Natural killer cell treated with Interleukin-12 subunit alpha and Interleukin-12 subunit beta and Interleukin-15 and Interleukin-18, amount 100 ng/mL, for 72 hours (primary cell): ENCODE measurements at places on chromosomes 12 and 14.

GRCh38 chr14:92154283-92154942 is 32.6 kb downstream of the CPSF2 start:
- DNase-seq, result no peak

DNA sequence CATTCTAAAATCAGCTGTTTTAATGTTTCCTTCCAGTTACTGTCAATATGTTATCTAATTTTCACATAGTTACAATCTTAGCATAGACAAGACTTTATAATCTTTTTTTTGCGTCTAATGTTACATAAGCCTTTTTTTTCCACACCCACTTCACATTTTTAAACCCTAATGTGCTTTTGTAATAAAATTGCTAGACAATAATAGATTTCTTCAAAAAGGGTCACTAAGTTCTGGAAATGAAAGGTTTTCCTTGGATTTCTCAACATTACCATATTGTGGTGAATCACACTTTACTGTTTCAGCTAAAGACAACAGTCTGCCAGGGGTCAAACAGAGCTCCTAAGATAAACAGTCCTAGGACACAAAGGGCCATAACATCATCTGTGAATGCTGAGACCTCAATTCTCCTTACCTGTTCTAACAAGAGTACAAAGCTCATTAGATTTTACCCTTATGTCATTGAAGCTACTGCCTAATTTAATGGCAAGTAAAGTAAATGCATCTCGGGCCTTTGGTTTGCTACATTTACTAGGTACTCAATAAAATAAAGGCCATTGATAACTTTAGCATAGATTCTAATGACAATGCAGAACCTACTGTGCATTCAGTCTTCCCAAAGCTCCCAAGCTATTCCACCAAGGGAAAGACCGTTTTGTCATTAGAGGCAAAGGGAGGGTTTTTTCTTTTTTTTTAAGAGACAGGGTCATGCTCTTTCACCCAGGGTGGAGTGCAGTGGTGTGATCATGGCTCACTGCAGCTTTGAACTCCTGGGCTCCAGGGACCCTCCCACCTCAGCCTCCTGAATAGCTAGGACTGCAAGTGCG is 111.2 kb upstream of the SLC38A2 start:
- DNase-seq, result no peak

GRCh38 chr12:21938879-21939278 is 2.3 kb downstream of the ABCC9 start:
- DNase-seq, result no peak

DNA sequence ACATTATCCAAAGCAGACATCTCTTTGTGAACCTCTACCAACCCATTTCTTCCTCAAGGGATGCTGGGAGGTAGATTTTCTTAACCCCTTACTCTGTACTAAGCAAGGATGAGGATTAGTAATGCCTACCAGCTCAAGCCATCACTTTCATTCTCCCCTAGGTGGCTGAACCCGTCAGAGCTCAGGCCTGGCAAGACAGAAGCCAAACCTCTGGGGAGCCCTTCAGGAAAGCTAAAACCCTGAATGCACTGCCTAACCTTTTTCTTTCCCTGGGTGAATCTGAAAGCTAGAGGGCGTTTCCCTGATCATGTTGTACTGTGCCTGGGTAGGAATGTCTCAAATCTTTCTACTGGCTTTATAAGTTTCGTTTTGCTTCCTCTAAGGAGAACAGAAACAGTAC is 617.3 kb downstream of the RPL10L start:
- DNase-seq, result no peak

GRCh38 chr14:89217891-89218290 is 199.1 kb downstream of the FOXN3 start:
- DNase-seq, result no peak

GRCh38 chr12:130199581-130200390 is 37.5 kb downstream of the FZD10 start:
- no peak for DNase-seq

- no peak for DNase-seq
Measured at GRCh38 chr12:64665514-64665913, 55.2 kb downstream of the RASSF3 start.

DNA sequence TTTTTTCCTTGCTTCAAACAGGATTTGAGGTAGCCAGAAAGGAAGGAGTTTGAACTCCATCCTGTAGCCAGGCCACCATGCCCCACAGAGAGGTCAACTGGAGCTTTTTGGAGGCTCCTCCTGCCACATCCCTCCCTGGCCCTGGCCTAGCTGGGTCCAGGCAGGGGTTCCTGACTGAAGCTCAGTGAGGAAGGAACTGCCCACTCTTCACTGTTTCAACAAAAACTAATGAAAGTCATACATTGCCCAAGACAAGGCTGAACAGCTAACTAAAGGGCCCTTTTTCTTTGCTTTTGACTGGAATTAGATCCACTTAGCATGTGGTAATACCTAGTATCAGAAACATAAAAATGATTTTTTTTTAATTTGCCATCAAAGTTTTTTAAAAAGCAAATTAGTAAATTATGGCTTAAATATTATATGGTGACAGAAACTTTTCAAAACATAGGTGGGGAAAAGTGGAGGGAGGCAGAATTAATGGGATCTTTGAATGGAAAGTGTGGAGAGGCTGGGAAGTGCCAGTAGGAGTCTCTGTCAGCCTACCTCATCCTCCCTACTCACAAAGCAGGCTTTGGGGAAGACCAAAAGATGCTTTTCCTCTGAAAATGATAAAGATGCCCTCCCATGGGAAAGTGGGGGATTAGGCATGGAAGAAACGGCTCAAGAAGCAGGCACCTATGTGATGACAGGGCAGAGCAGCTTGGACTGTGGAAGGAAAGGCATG is 22.0 kb downstream of the PLEK2 start:
- DNase-seq, result no peak

DNA sequence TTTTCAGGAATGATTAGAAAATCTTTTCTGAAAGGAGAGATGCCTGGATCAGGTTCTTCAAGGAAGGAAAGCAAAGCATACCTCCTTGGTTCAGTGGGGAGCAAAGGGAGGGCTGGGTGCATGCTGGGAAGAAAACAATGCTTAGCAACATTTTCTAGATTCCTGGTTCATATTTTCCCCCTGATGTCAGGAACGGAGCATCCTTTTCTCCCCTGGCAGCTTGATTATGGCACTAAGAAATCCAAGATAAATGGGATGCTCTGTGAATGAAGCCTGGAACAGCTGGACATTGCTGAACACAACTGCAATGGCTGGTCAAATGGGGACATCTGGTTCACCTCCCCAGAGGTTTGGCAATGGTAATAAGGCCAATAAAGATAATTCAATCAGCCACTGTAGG is 50.9 kb downstream of the KCNA5 start:
- no peak for DNase-seq

- no peak for DNase-seq
Measured at GRCh38 chr12:64903479-64904152, 79.2 kb downstream of the TBC1D30 start.

DNA sequence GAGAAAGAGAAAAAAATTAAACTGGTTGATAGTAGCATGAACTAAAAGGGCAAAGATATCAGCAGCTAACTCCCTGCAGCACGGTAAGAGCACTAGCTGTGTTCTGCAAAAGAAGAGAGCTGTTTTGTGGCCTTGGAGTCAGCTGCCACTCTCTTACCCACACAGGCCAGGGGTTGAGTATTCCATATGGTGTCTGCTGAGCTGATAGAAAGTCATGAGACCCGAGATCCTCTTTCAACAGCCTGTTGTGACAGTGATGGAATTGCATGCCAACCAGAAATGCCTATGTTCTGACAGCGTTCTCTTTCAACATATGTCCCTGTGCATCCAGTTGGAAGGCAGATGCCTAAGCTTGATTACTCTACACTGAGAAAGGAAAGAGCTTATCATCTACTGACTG is 39.9 kb downstream of the TMTC1 start:
- no peak for DNase-seq

DNA sequence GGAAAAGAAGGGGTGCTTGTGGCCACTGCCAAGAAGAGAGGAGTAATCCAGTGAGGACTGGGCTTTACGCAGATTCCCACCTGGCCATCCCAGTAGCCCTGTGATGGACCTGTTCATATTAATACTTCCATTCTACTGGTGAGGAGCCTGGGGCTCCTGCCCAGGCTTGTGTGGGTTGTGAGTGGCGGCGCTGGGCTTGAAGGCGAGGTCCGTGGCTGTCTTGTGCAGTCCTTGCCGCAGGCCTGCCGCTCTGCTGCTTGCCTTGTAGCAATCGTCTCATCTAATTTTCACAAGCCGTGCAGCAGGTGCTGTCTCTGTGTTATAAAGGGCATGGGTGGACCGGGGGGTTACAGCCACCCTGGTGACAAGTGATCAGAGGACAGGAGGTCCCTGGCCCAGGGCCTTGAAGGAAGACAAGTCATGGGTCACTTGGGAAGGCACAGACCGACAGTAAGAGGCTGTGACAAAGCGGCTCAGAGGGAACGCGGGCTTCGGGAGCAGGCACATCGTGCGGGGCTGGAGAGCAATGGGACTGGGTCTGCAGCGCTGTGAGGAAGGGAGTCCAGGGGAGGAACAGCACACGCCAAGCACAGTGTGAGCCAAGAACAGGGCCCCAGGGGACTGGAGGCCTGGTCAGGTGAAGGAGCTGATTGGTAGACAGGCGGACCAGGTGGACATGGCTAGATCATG is 7.3 kb upstream of the BDKRB2 start:
- no peak for DNase-seq

DNA sequence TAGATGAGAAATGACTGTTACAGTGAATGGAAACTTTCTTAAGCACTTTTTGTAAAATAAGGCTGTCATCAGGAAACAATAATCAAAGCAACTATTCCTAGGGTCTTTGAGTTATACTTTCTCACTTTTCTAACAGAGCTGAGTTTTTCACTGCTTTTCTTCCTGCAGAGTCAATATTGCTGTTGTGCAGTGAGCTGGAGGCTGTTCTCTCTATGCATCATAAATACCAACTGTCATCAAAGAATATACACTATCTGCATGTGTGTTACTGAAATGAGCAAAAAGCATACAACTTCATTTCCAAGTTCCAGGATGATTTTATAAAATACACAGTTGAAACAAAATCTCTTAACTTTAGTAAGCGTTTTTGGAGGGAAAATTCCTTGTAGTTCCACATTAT is 110.4 kb upstream of the CPSF6 start:
- no peak for DNase-seq

- no peak for DNase-seq
Measured at GRCh38 chr12:51374361-51374760, 16.8 kb downstream of the GALNT6 start.
